ENCODE measurements at places on chromosomes 2 and 18.

DNA sequence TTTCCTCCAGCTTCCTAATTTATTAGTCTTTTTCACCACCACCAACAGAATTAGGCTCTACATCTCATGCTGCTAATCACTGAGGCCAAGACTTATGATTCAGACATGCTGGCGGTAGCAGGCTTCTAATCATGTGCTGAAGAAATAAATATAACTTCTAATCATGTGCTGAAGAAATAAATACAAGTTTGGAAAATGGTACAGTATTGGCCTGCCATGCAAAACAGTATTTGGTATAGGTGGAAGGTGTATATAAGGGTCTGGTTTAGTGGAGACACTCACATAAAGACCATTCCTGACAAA, 240.7 kb downstream of the TGIF1 start:
- DNase-seq = no peak

DNA sequence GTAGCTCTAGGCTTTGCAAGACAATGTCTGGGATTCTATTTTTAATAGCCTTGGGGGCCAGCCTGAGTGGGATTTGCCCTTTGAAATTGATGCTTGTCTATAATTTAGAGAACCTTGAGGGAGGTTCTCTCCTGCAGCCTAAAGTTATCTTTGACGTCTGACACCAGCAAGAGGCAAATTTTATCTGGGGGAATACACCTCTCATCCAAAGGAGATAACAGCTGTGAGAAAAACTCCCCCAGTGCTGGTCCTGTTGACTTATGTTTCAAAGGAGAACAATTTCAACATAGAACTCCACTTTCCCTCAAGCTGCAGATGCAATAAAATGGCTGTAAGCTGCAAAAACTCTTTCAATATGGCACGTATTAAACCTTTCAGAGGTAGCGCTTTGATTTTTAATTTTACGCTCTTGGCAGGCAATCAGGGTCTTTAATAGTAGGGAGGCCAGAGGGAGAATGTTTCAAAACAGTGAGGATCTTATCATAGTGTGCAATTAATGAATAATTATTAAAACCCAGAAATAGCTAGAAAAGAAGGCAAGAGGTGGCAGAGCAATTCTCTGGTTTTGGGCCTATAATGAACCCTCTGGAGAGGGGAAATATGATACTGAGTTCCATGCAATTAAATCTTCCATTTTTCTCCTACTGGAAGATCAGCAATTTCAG, 62.4 kb downstream of the LYPD1 start:
- DNase-seq = no peak

- DNase-seq = peak; percentile 87
Observed at GRCh38 chr2:127105656-127106456, 1.1 kb downstream of the BIN1 start.

DNA sequence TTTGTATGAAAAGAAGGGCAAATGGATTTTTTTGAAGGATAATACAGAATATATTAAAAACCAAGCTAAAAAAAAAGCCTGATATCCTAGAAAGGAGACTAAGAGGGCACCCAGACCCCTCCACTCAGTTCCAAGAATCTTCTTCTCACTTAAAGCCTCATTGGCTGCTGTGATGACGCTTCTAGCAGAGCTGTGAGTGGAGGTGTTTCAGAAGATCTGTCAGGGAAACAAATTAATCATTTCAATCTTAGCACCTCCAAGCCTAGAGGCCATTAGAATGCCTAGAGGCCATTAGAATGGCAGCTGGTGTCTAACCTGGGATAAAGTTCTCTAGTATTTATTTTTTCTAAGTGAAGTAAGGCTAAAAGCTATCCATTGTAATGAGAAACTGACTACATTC, 164.2 kb upstream of the TMEM200C start:
- DNase-seq = no peak
